ENCODE measurements at places on chromosomes 4 and X.

GRCh38 chr4:165248102-165248501 is 40.7 kb downstream of the KLHL2 start:
- DNase-seq: no peak

GRCh38 chrX:40933706-40934425 is 151.4 kb upstream of the USP9X start:
- no peak for DNase-seq

- no peak for DNase-seq
Observed at GRCh38 chrX:149312988-149313387, 192.1 kb downstream of the IDS start.

DNA sequence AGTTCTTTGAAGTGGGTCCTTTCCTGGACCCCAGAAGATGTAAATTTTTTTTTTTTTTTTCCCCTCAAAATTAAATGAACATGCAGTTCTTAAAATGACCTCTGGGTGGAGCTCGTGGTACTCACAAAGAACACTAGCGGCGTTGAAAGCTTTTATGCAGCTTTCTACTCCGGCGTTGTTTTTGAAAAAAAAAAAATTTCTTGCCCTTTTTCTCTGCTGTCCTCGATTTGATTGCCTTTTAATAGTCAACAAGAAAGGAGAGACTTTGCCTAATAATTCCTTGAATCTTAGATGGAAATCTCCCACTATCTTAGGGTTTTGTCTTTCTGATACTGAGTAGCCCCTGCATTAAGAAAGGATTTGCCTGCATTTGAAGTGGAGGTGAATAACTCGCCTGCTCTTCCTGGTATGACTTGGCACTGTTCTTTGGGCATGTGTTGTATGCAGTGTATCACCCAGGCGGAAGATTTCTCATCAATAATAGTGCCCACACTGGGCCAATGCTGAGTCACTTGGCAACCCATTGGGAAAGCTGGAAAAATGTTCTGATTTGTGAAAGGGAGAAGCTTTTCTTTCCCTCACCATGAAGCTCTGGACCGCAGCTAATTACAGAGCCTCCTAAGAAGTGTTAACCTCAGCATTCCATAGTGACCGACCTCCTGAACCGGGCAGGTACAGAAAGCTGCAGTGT is 104.0 kb downstream of the PHEX start:
- DNase-seq: no peak

- no peak for DNase-seq
Observed at GRCh38 chrX:50071494-50071893, 129.3 kb downstream of the AKAP4 start.

DNA sequence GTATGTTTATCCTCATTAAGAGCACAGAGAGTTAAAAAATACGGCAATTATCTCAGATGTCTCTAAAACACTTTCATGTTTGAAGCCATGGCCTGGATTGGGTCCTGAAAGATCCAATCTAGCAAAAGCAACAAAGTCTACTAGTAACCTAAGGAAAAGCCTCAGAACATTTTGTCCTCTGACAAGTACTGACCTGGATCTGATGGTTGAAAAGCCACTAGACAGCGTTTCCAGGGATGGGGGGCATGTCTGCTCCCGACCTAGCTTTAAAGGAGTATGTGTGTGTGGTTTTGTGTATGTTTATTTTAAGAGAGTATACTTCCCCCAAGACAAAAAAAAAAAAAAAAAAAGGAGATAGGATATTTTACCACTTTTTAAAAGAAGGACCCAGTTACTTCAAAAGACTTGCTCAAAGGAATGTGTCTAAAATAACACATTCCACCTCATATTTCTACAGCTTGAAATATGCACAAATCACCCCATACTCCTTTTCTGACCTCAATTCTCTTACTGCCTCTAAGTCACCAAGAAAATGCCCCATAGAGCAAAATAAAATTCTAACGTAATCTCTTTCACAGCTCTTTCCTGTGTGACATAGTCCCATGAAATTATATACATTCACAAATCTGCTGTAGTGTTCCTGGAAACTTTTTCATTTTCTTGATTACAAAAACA is 189.0 kb upstream of the TTC29 start:
- DNase-seq: no peak

DNA sequence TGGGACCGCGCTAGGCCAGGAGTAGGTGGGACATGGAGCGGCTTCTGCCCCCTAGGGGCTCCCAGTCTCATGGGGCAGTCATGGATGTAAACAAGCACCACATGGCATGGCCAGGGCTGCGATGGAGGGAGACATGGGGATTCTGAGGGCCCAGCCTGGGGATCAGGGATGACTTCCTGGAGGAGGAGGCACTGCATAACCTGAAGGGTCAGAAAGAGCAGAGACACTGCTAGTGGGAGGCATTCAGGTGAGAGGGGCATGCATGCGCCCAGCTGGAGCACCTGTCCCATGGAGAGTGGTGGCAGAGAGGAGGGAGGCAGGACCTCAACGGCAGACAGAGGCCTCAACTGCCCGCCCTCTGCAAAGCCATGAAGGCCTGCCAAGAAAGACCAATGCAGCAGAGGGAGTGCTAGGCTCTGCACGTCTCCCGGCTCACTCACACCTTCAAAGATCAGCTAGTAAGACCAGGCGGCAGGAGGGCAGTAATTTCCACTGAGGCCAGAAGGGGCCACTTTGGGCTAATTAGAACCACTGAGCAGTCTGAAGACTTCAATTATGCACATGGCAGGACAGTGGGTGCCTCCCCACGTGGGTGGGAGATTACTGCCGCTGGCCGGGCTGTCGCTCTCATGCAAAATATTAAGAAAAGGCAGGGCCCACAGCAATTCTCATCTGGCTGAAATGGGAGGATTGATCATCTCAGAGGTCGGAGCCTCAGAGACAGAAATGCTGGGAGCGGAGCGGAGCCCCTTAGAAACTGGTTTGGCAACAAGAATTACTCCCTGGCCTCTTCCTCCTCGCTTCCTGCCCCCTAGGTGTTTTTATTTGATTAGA is 69.6 kb downstream of the PPP2R2C start:
- DNase-seq: no peak

GRCh38 chrX:40097504-40098263 is at the start of gene BCOR:
Gene BCOR, minus strand, starts transcription at chrX:40097958. Its CDS starts 20,029 bp downstream, at chrX:40077929.
- no peak for DNase-seq

- DNase-seq: no peak
Observed at GRCh38 chr4:17535906-17536305, 20.9 kb downstream of the CLRN2 start.

GRCh38 chrX:151624677-151625076 is 61.2 kb downstream of the PASD1 start:
- no peak for DNase-seq

DNA sequence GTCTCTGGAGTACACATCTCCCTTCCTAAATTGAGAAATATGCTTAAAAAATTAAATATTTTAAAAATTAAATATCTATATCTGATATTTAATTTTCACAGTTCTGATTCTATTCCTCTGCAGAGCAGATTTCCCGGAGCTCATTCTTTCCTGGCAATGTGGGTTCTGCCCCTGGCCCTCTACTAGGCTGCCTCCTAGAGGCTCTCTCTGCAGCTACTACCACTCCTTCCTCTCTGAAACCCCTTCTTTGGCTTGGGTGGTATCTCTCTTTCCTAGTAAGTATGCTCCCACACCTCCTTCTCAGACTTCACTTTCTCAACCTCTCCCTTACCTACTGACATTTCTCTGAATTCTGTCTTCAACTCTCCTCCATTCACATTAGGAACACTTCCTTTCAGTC is 45.3 kb downstream of the RPGR start:
- no peak for DNase-seq
